ENCODE measurements at places on chromosomes 7 and 10.

- no peak for DNase-seq
Measured at GRCh38 chr10:74186678-74187077, 35.7 kb downstream of the ADK start.

DNA sequence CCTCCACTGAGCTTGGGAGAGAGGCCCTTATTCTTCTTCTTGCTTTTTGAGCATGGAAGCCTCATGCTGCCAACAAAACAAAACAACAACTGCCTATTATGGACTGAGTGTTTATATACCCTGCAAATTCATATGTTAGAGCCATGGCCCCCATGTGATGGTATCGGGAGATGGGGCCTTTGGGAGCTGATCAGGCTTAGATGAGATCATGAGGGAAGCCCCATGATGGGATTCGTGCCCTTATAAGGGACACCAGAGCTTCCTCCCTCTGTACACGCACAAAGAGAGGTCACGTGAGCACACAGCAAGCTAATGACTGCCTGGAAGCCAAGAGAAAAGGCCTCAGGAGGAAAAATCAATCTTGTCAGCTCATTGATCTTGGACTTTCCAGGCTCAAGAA is 235.0 kb downstream of the FANK1 start:
- no peak for DNase-seq

- no peak for DNase-seq
Measured at GRCh38 chr10:70896551-70896950, 8.2 kb upstream of the PCBD1 start.

- no peak for DNase-seq
Measured at GRCh38 chr10:129847741-129848483, 116.2 kb downstream of the EBF3 start.
